ENCODE measurements at places on chromosomes 3 and 15. TPM values are rescaled to one million over a fixed set of nuclear protein-coding genes. Genes with fewer than 3 reads are reported as not detected.

- DNase-seq = no peak
Observed at GRCh38 chr3:37026851-37027250, 33.5 kb downstream of the MLH1 start.

The PAQR5 gene
- total RNA-seq = 0.16 TPM

The LEKR1 gene
- total RNA-seq = 0.32 TPM

DNA sequence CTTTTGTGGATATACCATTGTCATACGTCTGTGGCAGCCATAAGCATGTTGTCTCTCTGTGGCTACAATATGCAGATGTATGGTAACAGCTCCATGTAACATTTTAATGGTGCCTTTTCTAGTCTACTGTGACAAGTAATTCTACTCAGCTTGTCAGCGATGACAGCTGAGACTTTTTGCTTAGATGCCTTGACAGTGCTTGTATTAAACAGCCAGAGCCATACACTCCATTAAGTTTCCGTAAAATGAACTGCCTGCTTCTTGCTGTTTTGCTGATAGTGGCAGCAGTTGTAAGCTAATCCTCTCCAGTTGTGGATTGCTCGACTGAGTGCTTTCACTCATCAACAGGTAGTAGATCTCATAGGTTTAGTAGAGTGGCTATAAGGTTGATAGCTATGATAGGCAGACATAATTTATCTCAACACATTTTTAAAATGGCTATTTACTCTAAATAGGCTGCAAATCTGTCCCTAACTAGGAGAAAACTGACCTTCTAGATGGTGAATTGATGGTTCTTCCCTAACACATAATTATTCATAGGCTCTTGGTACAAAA, 260.2 kb upstream of the NAALADL2 start:
- no peak for DNase-seq

The MST1R gene
- 1.2 TPM for total RNA-seq

DNA sequence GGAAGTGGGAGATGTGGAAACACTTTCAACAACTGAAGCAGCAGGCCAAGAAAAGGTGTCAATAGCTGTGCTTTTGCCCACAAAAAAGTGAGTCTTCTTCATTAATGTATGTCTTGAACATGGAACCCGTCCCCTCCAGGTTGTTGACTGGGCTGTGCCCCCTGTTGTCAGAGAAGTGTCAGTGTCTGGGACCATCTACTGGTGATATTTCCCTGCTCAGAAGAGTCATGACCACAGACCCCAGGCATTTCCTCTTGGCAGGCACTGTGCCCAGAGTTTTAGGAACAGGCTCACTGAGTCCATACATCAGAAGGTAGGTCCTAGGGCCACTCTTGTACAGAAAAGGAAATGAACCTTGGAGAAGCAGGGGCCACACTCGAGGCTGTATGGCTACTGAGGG, 54.8 kb upstream of the LARS2 start:
- no peak for DNase-seq

The TRH gene
- not detected for total RNA-seq

The CHRM5 gene
- total RNA-seq = not detected
